ENCODE measurements at places on chromosomes 4 and X.
A peak's percentile ranks its signal among the peaks of the same experiment; 100 is the strongest.

DNA sequence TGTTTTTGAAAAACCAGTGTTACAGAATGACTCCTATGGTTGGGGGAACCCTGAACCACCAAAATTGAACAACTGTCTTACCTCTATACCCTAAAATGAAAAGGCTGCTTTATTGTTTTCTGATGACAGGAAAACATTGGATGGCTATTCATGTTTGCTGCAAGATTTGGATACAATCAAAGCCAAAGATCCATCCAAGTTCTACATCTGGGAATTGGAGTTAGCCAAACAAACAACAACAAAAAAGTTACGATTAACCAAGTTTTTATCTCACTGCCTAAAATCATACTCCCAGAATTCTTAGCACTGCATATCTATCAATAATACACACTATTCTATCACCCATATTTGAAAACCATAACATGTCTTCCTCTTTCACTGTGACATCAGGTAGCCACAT, 349.7 kb upstream of the SLC7A11 start:
- no peak overlapping the region for H3K4me3 ChIP-seq
- H3K27ac ChIP-seq: no peak overlapping the region
- H3K36me3 ChIP-seq: no peaks in the 10 kb centered on the region
- DNase-seq: no peak
- H3K27me3 ChIP-seq: no peaks in the 10 kb centered on the region

- H3K27me3 ChIP-seq: no peaks in the 10 kb centered on the region
- no peaks in the 10 kb centered on the region for H3K36me3 ChIP-seq
- no peak for DNase-seq
- no peak overlapping the region for H3K27ac ChIP-seq
These were observed 40.2 kb upstream of the PPP2R3B start for GRCh38 chrX:426881-427280.

- H3K27ac ChIP-seq: no peak overlapping the region
- H3K4me3 ChIP-seq: no peak overlapping the region
- H3K36me3 ChIP-seq: no peaks in the 10 kb centered on the region
These were observed 82.5 kb downstream of the HS6ST2 start for GRCh38 chrX:132875650-132876522.

DNA sequence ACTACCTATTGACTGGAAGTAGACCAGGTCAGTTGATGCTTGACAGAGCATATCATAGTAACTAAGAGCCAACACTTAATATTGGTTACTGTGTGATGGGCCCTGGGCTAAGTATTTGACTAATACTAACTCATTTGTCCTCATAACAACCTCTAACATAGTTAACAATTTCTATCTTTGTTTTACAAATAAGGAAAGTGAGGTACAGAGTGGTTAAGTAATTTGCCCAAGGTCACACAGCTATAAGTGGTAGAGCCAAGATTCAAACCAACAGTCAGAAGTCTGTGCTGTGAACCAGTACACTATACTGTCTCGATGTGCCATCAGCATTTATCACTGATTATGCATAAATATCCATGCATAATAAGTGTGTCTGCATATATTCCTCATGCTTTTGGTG, 27.1 kb upstream of the NUP54 start:
- DNase-seq: no peak
- no peak overlapping the region for H3K4me3 ChIP-seq
- peaks cover 8% of the 10 kb centered on the region for H3K4me1 ChIP-seq
- no peak overlapping the region for H3K27ac ChIP-seq
- H3K36me3 ChIP-seq: peaks cover 3% of the 10 kb centered on the region

DNA sequence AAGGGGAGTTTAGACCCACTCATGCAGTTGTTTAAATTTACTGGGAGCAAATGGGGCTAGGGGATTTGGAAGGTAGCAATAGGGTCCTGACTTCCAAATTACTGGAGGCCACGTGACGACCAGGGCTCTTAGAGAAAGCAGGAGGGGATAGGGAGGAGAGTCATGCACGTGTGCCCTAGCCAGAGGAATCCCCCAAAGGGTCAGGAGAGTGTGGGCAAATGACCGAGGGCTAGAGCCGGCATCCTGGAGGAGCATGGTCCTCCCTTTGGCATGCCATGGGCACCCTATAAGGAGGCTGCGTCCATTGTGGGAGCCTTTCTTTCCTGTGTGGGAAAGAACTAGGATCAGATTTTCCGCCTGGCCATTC, 25.5 kb upstream of the GPC4 start:
- H3K27me3 ChIP-seq: no peaks in the 10 kb centered on the region
- DNase-seq: no peak
- H3K27ac ChIP-seq: no peak overlapping the region

DNA sequence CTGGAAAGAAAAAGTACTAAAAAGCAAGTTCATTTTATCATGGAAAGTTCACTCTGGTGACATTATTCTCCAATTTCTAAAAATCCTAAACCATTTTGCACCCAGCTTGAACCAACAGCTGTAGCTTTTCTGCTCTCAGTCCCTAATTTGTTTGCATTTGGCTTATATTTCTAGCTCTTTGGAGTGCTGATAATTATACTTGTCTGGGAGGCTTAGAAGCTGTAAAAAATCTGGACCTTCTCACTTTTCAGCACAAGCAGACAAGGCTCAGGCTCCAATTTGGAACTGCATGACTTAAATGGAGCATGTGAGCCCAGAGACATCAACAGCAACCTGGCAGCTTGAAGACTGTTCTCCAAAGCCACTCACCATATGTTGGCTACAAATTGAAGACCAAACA, 170.9 kb upstream of the PCDH18 start:
- H3K27me3 ChIP-seq: no peaks in the 10 kb centered on the region
- no peak for DNase-seq
- peak overlapping the region; percentile 2 for H3K27ac ChIP-seq
- no peaks in the 10 kb centered on the region for H3K36me3 ChIP-seq
- no peak overlapping the region for H3K4me3 ChIP-seq

- no peaks in the 10 kb centered on the region for H3K4me1 ChIP-seq
- no peak overlapping the region for H3K4me3 ChIP-seq
These were observed 587.4 kb downstream of the RPA4 start for GRCh38 chrX:97471071-97471470.

DNA sequence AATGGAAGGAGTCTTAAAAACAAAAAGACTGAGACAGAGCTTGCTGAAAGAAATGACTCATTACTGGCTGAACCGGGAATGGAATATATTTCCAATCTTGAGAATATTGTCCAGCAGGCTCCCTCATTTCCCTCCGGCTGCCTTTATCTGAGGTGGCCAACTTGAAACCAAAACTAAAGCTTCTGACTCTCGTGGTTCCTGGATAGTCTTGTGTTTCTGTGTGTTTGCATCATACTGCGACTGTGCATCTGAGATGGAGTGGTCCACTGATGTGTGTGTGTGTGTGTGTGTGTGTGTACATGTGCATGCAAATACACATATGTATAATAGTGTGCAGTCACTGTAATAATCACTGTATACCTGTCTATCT, 145.6 kb upstream of the SCML1 start:
- peak overlapping the region; percentile 18 for H3K27ac ChIP-seq
- peak overlapping the region; percentile 11 for H3K4me3 ChIP-seq
- no peak for DNase-seq

DNA sequence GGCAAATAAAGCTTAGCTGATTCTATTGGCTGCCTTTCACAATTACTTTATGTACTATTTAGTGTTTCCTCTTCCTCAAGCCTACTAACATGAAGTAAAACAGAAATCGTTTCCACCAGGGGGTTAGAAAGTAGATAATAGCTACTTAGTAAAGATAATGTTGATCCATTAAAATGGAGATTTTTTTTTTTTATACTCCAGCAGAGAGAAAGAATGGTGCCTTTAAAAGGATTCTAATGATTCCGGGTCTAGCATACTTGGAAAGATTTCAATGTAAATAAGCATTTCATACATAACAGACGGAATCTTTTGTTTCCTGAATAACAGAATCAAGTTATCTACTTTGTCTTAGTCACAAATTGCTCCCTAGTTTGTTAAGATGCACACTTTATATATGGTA, 37.1 kb downstream of the GK start:
- H3K4me1 ChIP-seq: no peaks in the 10 kb centered on the region
- H3K4me3 ChIP-seq: no peak overlapping the region
- H3K27me3 ChIP-seq: no peaks in the 10 kb centered on the region

- H3K27me3 ChIP-seq: no peaks in the 10 kb centered on the region
- no peak for DNase-seq
- H3K27ac ChIP-seq: no peak overlapping the region
- no peaks in the 10 kb centered on the region for H3K4me1 ChIP-seq
- no peaks in the 10 kb centered on the region for H3K36me3 ChIP-seq
- H3K4me3 ChIP-seq: no peak overlapping the region
These were observed 11.9 kb upstream of the HS3ST1 start for GRCh38 chr4:11440481-11441193.

GRCh38 chr4:107122736-107123135, 86.6 kb upstream of the DKK2 start:
- H3K4me1 ChIP-seq: no peaks in the 10 kb centered on the region
- no peak overlapping the region for H3K27ac ChIP-seq
- DNase-seq: no peak
- no peaks in the 10 kb centered on the region for H3K36me3 ChIP-seq

- no peaks in the 10 kb centered on the region for H3K36me3 ChIP-seq
- DNase-seq: no peak
- no peak overlapping the region for H3K4me3 ChIP-seq
- H3K27ac ChIP-seq: no peak overlapping the region
- no peaks in the 10 kb centered on the region for H3K27me3 ChIP-seq
- H3K4me1 ChIP-seq: no peaks in the 10 kb centered on the region
These were observed 16.6 kb upstream of the ERCC6L start for GRCh38 chrX:72255445-72255844.

DNA sequence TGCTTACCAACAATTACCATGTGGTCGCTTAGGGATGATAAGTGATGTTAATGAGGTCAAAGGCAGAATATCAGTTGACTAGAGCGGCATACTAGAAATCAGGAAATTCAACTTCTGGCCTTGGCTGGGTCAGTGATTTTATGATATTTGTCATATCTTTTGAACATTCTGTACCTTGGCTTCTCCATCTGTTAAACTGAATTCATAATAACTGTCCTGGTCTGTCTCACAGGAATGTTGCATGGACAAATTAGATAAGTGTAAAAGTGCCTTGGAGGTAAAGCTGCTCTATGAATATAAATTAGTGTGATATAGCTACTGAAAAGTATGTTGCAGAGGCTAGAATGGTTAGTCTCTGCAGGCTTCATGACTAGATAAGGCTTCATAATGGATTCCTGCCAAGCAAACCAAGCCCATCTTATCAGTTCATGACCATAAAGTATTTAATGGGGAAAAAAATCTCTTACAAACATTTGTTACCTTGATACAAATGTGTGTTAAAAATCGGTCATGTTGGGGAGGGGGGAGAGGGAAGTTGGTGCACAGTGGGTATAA, 104.6 kb upstream of the BMPR1B start:
- H3K27ac ChIP-seq: no peak overlapping the region
- no peaks in the 10 kb centered on the region for H3K27me3 ChIP-seq
- no peaks in the 10 kb centered on the region for H3K36me3 ChIP-seq
- H3K4me3 ChIP-seq: no peak overlapping the region
- DNase-seq: no peak

DNA sequence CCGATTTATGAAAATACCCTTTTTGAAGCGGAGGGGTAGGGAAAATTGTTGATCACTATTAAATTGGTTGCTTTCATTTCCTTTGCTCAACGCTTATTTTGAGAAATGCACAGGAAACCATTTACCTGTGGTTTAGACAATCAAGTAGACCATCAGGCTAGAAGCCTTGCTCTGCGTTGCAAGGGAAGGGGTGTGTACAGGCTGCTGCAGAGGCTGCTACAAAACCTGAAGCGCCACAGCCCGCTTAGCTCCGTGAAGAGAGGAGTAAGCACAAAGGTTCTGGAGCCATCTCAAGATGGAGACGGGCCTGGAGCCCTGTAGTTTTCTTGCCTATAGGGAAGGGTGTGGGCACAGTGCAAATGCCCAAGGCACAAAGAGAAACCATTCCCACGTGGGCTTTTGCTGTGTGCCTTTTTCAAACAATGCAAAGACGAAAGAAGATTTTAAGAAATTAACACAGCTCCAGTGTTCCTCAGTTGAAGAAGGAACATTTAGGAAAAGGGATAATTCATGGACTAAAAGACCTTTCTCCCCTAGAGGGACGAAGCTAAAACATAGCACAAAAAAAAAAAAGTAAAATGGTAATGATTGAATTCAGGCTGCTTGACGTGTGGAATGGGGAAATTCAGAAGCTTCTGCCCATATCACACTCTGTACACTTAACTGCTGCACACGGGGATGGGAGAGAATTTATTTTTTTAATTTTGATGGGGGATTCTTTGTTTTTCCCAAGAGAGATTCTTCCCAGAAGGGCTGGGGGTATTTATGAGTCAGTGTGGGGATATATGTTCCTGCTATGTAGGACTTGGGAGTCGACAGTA, 3.5 kb downstream of the TMSB4X start:
- DNase-seq: no peak
- peak overlapping the region; percentile 92 for H3K27ac ChIP-seq
- peaks cover 4% of the 10 kb centered on the region for H3K36me3 ChIP-seq
- no peaks in the 10 kb centered on the region for H3K27me3 ChIP-seq
- peak overlapping the region; percentile 63 for H3K4me3 ChIP-seq
- H3K4me1 ChIP-seq: no peaks in the 10 kb centered on the region

DNA sequence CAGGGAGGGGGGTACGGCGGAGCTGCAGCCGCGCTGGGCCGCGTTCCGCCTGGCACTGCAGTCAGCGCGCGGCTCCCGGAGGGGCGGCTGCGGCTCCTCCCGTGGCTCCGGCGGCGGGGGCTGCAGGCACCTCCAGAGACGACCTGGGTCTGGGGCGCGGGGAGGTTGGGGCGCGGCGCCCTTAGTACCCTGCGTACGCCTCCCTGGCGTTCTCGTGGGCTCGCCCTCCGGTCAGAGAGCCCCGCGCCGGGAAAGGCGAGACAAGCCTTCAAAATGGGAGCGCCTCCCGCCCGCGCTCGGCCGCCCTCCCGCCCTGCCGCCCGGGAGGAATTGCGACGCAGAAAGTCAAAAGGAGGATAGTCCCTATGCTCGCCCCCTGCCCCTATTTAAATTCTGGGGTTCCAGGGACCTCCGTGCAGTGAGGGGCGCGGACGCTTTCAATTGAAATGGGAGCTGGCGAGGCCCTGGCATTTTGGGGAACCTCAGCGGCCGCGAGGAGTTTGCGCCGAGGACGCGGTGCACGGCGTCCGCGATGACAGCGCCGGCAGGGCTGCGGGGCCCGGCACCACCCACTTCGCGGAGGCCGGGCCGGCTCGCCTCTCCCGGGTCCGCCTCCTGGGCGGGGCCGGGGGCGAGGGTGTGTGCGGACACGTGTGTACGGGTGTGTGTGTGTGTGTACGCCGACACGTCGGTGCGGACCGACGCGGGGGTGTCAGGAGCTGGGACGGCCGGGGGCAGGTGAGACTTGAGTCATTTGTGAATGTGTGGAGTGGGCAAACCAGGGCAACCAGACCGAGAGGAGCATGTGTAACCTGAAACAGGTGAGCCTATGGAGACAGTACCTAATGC, 544 bp downstream of the HERC3 start:
- peak overlapping the region; percentile 97 for H3K27ac ChIP-seq
- peak overlapping the region; percentile 99 for H3K4me3 ChIP-seq
- DNase-seq: no peak
- peaks cover 30% of the 10 kb centered on the region for H3K4me1 ChIP-seq
- no peaks in the 10 kb centered on the region for H3K27me3 ChIP-seq
